ENCODE measurements at places on chromosomes 5 and 9.
A peak's percentile ranks its signal among the peaks of the same experiment; 100 is the strongest.

DNA sequence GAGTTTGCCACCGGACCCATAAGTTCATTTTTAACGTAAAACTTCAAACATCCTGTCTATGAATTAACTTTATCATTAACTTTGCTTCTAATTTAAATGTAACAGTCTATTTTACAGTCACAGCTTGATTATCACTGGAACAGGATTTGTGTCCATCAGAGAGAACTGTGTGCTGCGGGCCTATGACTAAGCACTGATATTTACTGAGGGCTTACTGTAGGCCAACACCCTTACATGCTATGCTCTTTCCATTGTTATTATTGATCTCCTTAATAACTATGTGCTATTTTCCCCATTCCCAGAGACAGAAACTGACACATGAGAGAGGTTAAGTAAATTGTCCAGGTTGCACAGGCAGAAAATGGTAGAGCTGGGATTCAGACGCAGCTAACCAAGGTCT lies 24.0 kb upstream of the GPR151 start:
- DNase-seq = no peak

GRCh38 chr9:124011460-124012301 lies at the start of gene LHX2:
LHX2 (plus strand) TSS chr9:124011768; CDS start chr9:124012349, 581 bp downstream.
- peak; percentile 11 for DNase-seq

- no peak for DNase-seq
These were observed 805.3 kb downstream of the TLE1 start for GRCh38 chr9:80883826-80884579.

DNA sequence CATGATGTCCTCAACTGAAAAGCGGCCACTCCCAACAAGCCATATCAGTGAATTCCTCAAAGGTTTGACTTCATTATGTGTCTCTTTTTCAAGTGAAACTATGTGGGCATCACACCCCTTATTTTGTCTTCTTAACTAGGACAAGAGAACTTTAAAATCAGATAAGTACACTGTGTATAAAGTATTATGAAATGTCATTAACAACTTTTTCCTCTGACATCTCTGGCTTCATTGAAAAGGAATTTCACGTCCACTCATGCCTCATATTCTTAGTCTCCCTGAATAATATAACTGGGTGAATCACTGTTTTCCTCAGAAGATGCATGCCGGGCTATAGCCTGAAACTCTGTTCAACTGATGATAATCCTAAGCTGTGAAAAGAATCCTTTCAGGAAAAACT lies 415.8 kb downstream of the ACTL7B start:
- no peak for DNase-seq

DNA sequence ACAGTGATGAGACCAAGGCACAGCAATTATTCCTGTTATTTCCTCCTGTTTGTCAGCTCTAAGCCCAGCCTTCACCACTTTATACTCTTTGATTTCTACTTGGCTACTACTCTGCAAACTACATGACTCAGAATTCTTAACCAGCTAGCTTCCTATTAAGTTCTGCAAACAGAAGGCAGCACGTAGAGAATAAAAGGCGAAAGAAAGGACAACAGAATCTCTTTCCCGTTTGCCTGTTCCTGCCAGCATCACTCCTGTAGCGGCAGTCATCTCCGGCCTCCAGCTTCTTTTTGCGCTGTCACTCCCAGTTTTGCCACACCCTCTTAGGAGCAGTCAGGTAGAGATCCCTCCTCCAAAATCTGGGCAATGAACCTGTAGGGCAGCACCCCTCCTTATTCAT lies 29.9 kb downstream of the DPYSL3 start:
- DNase-seq = no peak

DNA sequence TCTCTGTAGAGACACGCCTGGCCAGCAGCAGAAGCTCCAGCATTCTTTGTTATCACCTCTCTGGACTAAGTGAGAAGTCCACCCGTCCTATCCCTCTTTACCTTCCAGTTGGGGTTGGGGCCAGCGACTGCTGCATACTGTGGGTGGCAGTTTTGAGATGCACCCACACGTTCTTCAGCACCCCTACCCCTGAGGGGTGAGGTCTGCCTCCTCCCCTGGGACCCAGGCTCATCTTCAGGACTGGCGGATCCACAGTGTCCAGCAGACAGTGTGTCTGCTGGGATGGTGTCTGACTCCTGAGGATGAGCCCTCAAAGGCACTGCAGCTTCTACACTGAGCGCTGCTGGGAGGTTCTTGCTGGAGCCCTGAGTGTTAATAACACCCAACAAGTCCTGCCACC lies 78.8 kb downstream of the GADD45G start:
- DNase-seq = no peak

- DNase-seq = no peak
These were observed 145.3 kb upstream of the RASA1 start for GRCh38 chr5:87122151-87122977.

DNA sequence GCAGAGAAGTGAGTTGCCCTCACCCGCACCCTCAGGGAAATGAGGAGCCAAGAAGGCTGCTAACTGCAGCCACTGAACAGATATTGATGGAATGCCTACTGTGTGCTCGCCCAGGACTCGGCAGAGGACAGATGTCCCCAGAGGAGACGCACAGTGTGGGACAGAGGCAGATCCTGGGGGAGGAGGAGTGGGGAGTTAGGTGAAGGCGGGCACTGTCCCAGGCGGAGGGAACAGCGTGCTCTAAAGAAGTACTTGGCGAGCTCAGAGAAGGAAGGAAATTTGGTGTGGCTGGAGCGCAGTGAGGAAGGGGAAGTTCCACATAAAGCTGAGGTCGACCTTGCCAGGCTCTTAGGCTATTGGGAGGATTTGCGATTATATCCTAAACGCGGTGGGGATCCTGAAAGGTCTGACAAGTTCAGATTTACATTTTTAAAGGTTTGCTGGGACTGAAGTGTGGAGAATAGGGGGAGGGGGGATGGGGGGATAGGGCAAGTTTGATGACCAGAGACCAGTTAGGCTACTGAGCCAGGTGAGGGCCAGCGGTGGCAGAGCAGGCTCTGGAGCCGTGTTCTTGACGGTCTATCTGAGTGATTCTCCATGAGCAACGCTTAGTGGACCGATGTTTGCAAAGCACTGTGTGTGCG lies 23.6 kb upstream of the CERCAM start:
- no peak for DNase-seq

DNA sequence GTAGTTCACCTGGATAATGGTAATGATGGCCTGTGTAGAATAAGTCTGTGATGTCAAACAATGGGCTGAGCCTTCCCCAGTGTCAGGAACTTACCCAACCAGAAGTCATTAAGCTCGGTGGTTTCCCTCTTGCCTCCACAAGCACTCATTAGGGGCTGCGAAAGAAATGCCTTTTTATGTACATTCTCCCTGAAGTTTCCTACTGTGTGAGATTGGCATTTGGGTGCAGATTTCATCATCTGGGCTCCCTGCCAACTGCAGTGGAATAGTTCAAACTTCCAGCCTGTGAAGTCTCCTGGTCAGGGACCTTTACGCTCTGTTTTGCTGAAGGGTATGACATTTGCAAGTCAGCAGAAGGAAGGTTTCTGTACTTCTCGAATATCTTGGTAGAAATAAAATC lies 41.6 kb upstream of the TMEM215 start:
- no peak for DNase-seq

- no peak for DNase-seq
These were observed 131.1 kb downstream of the OR2K2 start for GRCh38 chr9:111198936-111199335.

GRCh38 chr5:4882186-4882585 lies 257.9 kb upstream of the ADAMTS16 start:
- DNase-seq = no peak

GRCh38 chr5:126531543-126532120 lies 63.4 kb downstream of the ALDH7A1 start:
- no peak for DNase-seq

GRCh38 chr9:115127191-115127817 lies 9.3 kb upstream of the TNC start:
- no peak for DNase-seq

DNA sequence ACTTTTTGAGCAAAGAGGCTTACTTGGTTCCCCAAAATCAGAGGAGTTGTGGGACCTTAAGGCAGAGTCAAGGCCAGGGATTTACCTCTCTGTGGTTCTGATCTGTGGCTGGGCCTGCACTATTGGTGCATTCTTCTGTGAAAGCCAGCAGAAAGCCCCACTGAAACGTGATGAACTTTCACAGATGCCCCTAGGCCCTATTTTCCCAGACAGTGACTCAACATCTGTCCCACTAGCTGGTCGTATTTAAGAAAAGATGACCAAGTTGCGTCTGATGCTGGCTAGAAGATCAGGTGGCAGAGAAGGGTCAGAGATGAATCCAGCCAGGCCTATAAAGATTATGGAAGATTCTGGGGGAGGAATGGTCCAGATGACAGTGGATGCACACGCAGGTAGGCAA lies 153.1 kb downstream of the ACTL7B start:
- no peak for DNase-seq

- DNase-seq = no peak
These were observed 131.1 kb downstream of the FER start for GRCh38 chr5:108878756-108879155.

DNA sequence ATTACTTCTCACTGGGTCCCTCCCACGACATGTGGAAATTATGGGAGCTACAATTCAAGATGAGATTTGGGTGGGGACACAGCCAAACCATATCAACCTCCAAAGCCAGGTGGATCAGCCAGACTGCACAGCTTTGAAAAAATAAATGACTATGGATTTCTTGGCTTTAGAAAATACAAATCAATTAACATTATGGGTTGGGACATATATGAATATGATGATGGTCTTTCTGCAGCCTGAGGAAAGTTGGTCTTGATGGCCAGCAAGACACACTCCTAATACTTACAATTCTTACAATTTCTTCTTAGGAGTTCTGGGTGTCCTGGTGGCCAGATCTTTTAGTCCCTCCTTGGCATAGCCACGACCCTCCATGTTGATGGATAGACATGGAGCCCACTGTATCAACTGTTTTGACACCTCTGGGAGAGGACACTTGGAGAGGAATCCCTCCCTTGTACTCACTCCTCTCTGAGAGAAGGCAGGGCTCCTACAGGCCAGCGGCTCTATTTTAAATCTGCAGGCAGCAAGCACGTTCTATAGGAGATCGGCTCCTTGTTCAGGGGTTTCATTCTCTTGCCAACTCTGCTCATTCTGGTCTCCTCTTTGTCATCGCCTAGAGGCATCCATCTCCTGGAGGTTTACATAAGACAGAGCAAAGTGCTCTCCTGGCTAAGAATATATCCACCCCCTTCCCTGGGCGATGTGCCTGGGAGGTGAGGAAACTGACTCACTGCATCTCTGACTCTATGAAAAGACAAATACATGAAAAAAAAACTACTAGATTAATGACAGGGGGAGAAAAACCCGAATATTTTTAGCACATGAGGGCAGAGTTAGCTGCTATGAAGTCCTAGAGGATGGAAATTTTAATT lies 145.9 kb downstream of the CARTPT start:
- no peak for DNase-seq

DNA sequence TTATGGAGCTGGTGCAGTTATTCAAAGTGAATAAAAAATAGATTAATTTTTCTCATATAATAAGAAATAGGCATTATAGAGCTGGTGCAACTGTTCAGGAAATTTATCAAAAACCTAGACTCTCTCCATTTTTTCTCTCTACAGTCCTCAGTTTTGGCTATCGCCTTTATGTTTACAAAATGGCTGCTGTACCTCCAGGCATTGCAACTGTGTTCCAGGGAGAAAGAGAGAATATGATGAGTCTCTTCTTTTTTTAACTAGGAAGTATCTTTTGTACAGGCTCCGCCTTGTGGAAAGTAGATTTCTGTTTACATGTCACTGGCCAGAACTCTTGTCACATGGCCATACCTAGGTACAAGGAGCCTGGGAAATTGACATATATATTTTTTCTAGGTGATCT lies 3.1 kb upstream of the TGFBR1 start:
- DNase-seq = no peak

- no peak for DNase-seq
These were observed 147.2 kb upstream of the PANK3 start for GRCh38 chr5:168726342-168726741.

- no peak for DNase-seq
These were observed 51.8 kb downstream of the MEGF10 start for GRCh38 chr5:127342364-127342763.

- no peak for DNase-seq
These were observed 76.4 kb upstream of the TARS1 start for GRCh38 chr5:33364406-33364805.

GRCh38 chr5:178981381-178981780 lies 13.7 kb downstream of the GRM6 start:
- DNase-seq = no peak

DNA sequence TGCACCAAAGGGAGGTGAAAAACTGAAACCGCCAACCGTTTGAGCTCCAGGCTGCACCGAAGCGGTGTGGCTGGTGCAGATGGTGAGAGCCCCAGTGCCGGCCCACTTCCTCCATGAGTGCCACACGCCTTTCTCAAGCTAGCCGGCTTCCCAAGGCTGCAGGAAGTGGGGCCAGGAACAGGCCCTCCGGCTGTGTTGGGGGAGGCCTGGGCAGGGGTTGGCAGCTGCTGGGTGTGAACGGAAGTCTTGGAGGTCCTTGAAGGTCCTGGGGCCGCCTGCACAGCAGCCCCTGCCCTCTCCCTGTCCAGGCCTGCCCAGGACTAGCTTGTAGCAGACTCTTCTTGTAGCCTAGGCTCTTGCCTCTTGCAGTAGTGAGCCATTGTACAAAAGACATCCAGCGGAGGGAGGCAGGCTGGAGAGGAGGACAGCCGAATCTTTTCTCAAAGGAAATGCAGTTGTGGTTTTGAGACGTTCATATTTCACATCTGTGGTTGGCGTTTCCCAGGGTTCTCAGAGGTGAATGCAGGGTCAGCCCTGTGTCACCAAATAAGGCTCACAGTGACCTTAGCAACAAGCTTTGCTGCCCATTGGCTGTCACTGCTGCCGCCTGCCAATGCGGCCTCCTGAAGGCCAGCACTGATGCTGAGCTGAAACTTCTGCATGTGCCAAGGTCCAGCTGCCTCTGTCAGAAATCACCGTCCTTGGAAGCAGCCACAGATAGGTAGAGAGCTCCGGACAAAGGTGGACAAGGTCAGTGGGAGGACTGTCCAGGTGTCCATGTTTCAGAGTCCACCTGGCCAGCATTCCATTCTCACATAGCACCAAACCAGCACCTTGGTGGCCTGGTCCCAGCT lies 23.9 kb downstream of the IRF1 start:
- no peak for DNase-seq
